Activated T-helper 1 cell treated with Interleukin-2 at 50 U/mL for 16 hours (primary cell): ENCODE measurements at places on chromosomes 13 and 19.

DNA sequence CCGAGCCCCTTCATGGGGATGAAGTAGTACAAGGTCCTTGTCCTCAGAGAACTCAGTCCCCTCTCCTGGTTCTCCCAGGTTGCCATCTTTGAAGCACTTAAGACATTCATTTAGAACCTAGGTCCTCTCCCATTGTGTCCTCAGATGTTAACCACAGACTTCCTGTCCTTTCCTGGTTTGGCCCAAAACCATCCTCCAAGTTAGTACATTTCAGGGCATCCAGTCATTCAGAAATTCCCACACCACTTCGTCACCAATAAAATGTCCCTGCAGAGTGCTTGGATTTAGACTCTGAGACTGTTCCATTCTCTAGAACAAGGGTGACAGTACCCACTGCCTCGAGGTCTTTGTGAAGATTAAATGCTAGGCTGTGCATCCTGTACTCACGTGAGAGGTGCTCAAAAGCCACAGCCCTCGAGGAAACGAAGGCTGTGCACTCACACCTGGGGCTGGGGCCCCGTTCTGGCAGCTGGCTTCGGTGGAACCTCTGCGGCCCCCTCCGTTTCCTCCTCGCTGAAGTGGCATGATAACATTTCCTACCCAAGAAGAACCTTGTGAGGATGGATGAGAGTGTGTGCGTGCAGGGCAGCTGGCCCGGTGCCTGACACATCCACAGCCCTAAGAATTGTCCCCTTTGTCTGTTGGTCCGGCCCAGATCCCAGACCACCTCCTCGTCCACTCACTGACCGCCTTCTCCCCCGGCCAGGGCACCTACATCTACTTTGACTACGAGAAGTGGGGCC, 4.7 kb downstream of the LENG1 start:
- no peak for DNase-seq

GRCh38 chr13:41427666-41428065, 29.7 kb upstream of the RGCC start:
- no peak for DNase-seq

- DNase-seq, result no peak
Observed at GRCh38 chr13:111114362-111115060, 599 bp upstream of the ARHGEF7 start.

DNA sequence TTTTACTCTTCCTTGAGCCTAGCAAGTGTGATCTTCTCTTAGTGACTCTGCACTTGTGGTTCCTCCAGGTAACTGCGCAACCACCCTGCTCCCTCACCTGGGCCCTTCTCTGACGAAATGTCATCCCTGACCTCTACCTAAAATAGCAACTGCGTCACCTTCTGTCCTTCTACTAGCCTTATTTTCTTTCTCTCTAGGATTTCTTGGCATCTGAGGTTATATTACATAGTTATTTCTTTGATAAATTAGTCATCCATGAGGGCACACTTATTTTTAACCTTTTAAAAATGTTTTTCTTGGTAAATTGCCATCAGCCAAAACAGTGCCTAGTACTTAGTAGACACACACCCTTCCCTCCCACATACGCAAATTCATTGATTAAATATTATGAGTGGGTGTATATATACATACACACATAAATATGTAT, 355.5 kb downstream of the ENOX1 start:
- no peak for DNase-seq

DNA sequence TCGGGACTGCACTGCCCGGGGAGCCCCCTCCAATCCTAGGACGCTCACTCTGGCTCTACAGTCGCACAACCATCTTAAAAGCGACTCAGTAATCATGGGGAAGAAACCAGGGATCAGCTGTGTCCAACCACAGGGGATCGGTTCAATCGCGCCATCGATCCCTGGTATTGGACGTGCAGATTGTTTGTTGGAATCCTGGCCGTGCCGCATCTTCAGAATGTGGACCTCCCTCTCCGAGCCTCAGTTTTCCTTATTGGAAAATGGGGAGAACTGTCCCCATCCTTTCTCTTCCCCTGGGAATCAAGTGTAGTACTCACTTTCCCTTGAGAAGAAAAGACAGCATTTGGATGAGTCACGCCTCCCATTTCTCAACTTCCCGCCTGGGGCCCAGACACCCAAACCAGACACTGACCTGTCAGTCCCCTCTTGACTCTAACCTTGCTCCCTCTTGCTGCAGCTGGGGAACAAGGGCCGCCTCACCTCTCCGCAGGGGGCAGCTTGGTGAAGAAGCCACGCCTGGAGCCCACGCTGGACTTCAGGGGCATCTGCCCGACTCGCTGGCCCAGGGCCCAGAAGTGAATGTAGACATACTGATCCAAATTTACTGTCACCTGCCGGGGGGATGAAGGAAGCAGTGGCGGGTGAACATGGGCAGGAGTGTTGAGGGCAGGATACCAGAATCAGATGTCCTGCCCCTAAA, 17.6 kb downstream of the EMP3 start:
- no peak for DNase-seq

GRCh38 chr19:3665681-3666544, 34.4 kb downstream of the PIP5K1C start:
- peak; percentile 63 for DNase-seq

DNA sequence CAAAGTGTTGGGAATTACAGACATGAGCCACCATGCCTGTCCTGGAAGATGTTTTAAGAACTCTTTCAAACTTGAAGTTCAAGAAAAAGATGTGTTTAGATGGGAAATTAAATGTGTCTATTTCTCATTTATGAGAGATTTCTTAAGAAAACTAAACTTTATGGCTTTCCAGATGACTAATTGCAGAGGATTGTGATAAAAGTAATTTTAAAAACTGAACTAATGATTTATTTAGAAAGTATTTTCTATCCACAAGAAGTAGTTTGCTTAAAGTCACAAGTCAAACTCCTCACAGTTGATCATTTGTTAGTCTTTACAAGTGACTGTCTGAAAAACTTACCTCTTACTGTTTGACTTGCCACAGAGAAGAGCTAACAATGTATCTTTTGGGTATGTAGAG, 89.6 kb upstream of the SPRY2 start:
- no peak for DNase-seq
